ENCODE measurements at places on chromosomes 2 and 18. TPM values are rescaled to one million over a fixed set of nuclear protein-coding genes. Genes with fewer than 3 reads are reported as not detected.

- DNase-seq, result no peak
Observed at GRCh38 chr2:77016443-77017354, 505.5 kb downstream of the LRRTM4 start.

DNA sequence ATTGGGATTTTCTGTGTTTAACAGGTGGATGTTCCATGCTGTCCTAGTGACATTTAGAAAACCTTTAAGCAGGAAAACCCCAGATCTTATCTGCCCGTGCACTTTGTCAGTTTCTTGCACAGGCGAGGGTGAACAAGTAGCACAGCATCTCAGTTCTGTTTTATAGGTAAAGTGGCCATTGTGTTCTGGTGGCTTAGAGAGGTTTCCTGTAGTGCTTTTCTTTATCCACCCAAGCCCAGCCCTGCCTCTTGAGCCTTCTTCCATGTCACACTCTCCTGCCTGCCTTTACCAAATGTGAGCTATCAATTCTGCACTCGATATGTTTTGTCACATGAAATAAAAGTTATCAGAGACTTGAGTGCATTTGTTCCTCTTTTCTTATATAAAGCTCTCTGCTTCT, 135.3 kb upstream of the NOSTRIN start:
- no peak for DNase-seq

- no peak for DNase-seq
Observed at GRCh38 chr2:74130211-74130995, 17.3 kb downstream of the BOLA3 start.

DNA sequence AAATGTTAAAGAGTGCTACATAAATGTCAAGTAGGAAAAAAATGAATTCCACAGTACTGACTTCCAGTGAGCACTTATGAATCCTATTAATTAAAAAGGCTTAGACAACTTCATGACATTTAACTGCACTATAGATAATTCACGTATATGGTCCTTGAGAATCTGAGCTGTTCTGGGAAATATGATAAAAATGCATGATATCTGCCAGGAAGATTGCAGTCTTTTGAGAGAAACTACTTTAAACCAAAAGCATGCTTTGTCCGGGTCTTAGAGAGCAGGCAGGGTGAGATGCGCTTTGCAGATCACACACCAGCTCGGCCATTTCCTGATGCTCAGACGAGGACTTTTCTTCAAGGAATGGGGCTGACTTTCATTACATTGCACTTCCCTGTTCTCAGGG, 42.6 kb downstream of the CMPK2 start:
- peak; percentile 21 for DNase-seq

- DNase-seq, result no peak
Observed at GRCh38 chr2:144683966-144684365, 164.0 kb upstream of the ZEB2 start.

GRCh38 chr2:37625796-37626571, 45.5 kb downstream of the CDC42EP3 start:
- no peak for DNase-seq

DNA sequence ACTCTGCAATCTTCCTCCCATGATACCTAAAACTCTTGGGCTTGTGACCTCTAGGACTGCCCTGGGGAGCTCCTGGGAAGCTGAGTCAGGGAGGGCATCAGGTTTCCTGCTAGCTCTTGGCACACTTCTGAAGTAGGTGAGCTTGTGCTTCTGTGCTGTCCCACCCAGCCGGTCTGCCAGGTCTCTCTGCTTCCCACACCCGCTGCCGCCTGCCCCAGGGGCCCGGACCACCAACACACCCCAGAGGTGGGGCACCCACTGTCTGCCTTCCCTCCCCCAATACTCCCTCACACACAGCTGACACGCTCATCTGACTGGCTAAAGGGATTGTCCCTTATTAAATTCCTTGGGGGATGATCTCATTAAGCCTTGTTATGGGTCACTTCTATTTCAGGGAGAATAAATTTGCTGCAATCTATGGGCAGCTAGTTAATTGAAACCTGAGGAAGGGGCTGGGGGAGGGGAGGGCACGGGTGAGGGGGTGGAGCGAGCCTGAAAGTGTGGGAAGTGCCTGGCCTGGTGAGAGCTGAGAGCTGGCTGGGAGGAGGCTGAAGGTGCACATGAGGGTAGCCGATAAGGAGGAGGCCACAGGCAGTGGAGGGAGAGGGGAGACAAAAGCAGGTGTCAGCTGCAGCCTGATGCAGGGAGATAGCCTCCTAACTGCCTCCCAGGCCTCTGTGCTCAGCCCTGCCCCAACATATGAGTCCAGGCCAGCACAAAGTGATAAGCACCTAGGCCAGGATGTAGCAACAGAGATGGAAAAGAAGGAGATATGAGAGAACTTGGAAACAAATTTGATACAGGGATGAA, 48.8 kb downstream of the HAUS1 start:
- no peak for DNase-seq

Gene SPC25
- 33.6 TPM for polyA plus RNA-seq

Gene ZFP36L2
- 73.9 TPM for polyA plus RNA-seq

Gene TTC31
- 29.1 TPM for polyA plus RNA-seq

Gene PROKR1
- not detected for polyA plus RNA-seq

Gene LYPD6B
- 5.7 TPM for polyA plus RNA-seq

Gene ANAPC1
- 13.6 TPM for polyA plus RNA-seq

Gene EVX2
- polyA plus RNA-seq, result not detected

Gene ALKAL2
- polyA plus RNA-seq, result 1.4 TPM
